ENCODE measurements at places on chromosomes 5 and 9.

GRCh38 chr5:122902263-122902662 is 56.9 kb downstream of the SNX24 start:
- no peak for DNase-seq

DNA sequence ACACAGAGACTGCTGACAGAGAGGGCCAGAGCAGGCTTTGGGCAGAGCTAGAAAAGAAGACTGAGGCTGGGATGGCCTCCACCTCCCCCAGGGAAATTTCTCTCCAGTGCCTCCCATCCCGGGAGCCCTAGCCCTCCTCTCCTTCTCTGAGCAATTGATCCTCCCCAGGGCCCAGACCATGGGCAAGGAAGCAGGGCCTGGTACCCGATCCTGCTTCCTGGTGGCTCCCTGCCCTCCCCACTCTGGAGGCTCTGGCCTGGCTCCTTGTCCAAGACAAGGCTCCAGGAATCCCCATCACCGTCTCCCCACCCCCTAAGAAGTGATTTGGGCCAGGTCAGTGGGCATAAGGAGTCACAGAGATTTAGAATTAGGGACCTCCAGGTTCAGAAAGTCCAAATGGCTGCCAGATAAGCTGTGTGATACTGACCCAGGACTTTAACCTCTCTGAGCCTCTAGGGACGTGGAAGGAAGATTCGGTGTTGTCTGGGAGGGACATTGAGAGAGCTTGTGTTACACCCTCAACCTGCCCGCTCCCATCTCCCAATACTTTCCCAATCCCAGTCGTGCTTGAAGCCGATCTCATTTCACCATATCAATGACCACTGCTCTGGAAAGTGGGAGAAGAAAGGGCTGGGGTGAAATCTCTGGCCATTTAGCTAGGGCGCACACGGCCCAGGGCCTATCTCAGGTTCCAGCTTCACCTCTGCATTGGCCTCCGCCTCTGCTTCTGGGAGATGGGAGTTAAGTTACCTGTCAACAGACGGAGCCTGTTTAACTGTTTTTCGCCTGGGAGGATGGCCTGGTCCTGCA is 25.8 kb upstream of the KIF12 start:
- DNase-seq, result no peak

DNA sequence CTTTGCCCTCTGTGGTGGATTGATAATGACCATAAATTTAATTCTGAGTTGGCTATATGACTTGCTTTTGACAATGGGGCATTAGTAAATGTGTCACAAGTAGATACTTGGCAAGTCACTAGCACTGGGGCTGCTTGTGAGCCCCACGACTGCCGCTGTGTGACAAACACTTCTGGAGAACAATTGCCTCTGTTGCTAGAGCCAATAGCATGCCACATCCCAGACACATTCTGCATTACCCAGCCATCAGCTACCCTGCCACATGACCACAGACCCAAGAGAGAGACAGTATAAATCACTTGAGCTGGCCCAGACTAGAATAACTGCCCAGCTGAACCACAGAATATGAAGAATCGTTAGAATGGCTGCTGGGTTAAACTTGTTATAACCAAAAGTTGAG is 753.2 kb upstream of the DMAC1 start:
- no peak for DNase-seq

DNA sequence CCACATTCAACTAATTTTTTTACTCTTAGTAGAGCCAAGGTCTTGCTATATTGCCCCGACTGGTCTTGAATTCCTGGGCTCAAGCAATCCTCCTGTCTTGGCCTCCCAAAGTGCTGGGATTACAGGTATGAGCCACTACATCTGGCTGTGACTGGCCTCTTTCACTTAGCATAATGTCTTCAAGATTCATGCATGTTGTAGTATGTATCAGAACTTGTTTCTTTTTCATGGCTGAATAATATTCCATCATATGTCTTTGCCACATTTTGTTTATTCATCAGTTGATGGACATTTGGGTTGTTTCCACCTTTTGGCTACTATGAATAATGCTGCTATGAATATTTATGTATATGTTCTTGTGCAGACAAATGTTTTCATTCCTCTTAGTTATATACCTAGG is 12.8 kb upstream of the WHRN start:
- DNase-seq, result no peak

- DNase-seq, result no peak
Measured at GRCh38 chr9:78187763-78188484, 48.0 kb upstream of the CEP78 start.

- DNase-seq, result no peak
Measured at GRCh38 chr9:110049699-110050450, 158.1 kb downstream of the C9orf152 start.

DNA sequence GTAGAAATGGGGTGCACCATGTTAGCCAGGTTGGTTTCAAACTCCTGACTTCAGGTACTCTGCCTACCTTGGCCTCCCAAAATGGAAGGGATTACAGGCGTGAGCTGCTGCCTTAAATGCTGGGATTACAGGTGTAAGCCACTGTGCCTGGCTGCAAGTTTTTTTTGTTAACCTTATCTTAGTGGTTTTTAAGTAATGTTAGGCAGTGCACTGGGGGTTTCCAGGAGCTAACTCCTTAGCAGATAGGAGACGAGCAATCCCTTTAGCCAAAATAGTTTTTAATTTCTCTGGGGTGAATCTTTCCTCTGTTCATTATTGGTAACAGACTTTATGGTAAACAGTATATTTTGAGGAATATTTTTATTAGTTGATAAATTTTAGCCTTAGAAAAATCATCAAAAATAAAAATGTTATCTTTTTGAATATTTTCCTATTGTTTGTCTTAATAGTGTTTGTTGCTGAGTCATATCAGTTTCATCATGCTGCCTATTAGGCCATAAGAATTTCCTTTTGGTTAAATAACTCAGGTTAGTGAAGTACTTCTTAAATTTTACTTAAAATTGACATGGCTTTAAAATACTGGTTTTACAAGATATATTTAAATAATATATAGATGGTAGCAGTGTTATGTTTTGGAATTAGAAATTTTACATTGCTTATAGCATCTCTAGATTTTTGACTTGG is 37.9 kb downstream of the LMNB1 start:
- no peak for DNase-seq

DNA sequence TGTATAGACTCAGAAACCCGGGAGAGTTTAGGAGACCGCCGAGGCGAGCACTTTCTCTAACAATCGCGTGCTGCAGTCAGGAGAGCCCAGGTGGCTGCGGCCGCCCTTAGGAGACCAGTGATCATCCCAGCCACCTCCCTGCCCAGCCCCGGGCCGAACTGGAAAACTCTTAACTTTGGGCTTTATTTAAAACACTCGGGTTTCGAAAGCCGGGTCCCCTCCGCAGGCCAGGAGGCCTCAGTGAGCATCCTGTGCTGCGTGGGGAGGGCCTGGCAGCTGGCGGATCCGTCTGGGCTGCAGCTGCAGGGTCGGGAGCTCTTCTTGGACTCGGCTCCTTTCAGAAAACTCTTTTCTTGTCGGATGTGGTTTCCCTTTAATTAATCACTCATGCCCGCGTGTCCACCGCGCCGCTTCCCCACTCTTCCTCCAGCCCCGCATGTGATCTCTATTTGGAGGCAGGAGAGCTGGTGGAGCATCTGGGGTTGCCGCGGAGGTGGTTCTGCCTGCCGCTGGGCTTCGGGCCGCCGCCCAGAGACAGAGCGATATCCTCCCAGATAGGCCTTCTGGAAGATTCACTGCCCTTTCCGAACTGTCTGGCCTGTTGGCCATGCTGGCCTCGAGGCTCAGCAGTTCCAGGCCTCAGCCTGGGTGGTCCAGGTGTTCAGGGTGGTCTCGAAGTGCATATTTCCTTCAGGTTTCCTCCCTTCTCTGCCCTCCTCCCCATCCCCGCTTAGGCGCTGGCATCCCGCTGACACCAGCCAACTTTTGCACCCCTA is 59.5 kb downstream of the TMEM174 start:
- no peak for DNase-seq

DNA sequence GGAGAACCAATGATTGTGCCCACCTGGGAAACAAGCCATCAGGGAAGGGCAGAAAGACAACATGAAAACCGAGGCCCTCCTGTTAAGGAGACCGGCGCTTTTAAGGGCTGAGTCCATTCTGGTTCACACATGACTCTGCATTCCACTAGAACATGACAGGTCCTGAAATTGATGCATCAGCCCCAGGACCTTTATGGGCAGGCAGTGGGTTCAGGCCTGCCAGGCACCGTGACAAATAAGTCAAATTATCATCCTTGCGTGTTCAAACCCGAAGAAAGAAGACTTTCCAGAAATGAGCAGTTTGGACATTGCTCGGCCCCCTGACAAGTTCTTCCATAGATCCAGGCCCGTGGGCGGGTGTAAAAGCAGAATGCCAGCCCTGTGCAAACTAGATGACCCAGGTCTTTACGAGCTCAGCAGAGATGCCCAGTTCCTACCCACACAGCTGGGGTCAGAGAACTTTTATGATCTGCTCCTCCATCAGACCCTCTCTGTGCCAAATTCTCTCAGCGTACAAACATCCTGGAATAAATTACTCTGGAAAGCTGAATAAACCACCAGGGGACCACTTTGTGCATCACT is 295.5 kb upstream of the WWC1 start:
- no peak for DNase-seq

DNA sequence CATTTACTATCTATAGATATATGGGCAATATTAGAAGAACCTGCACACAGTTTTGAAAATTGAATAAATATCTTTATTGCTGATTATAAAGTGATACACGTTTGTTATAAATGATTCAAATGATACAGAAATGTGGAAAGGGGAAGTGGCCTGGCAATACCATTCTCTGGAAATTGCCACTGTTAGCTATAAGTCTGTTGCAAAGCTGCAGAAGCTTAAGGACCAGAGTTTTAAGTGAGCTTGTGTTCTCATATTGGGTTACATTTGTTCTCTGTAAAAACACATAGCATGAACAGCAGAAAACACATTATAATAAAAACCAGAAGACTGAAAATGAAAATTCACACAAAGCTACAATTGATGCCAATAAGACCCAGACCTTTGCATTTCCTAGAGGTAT is 59.6 kb downstream of the RASGRF2 start:
- DNase-seq, result no peak

- no peak for DNase-seq
Measured at GRCh38 chr5:125338440-125339174, 592.2 kb upstream of the ZNF608 start.

DNA sequence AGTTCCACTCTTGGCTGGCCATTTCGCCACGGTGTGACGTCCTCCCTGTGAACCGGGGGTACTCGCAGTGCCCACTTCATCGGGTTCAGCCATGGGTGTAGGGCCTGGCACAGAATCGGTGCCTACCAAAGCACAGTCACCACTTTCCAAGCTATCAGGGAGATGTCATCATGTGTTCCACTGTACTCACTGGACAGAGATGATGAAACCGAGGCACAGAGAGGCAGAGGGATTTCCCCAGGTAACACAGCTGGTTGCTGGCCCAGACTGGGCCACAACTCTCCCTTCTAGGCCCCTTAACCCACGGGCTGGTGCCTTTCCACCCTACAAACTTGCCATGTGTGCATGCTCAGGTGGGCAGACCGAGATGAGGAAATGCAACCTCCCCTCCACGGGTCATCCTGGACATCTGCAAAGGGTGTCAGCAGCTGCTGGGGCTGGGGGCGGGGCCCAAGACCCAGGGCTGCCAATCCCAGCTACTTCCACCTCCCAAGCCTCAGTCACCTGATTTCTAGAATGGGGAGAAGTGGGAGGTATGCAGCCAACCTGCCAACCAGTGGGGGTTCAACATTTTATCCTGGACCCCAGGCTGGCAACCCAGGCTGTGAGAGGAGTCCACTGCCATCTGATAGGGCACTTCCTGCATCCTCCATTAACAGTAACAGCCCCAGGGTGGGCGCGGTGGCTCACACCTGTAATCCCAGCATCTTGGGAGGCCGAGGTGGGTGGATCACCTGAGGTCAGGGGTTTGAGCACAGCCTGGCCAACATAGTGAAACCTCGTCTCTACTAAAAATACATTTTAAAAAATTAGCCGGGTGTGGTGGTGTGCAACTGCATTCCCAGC is 893 bp upstream of the SH2D3C start:
- no peak for DNase-seq

DNA sequence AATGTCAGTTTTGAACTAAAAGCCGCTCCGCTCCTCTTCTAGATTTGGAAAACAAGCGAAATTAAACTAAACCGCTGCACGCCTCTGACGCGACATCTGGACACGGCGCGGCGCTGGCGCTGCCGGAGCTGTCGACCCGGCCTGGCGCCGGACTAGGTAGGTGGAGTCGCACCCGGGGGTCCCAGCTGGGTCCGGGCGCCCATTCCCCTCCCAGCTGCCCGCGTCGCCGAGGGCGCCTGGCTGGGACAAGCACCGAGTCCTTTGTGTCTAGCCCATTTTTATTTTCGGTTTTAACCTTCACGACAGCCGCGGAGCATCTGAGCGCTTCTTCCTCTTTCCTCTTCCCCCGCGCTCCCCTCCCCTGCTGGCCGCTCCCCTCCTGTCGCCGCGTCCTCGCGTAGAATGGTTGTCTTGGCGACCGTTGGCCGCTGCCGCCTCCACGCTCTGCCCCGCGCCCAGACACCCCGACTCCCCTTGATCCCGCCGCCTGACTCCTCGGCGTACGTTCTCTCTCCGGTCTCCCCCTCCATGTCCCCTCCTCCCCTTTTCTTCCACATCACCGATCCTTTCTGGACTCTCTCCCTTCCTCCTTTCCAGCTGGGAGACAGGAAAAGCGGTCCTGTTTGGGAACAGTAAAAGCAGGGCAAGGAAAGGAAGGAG is 545 bp downstream of the CDKN2B-AS1 start:
- peak; percentile 56 for DNase-seq

GRCh38 chr9:37968228-37968701 is 64.3 kb upstream of the SLC25A51 start:
- no peak for DNase-seq

DNA sequence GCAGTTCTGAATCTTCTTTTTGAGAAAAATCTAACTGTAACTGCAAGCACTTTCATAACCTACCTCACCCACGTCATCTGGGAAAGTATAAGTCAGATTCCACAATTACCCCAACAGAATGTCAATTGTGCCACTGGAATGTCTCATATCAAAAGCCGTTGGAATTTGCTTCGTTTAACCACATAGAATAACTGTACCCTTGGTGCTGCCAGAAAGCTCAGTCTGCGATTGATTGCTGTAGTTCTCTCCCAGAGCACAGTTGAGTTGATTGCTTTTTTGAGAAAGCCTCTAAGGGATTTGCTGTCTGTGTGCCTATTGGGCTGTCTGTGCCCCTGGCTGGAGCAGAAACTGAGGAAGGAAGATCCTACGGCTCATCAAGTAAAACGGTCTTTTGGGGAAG is 583.6 kb downstream of the TMEM38B start:
- DNase-seq, result no peak

DNA sequence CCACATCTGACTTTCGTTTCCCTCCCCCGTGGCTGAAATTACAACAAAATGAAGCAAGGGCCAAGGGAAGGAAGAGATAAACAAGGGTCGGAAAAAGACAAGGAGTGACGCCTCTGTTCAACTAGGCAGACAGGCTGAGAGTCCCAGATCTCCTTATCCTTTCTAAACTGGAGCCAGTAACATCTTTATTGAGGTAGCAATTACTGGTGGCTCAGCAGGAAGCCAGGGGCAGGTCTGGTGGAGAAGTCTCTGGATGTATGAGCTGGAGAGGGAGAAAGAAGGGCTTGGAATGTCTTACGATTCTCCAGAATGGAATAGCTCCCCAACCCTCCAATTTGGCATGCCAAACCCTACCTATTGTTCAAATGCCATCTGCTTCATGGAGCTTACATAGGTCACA is 190.8 kb upstream of the BRINP1 start:
- no peak for DNase-seq

Measured in activated T-helper 1 cell treated with anti-CD3 and anti-CD28 coated beads, Interleukin-2, amount 50 U/mL, for 16 hours (primary cell).